ENCODE measurements at places on chromosomes 7 and 10.

DNA sequence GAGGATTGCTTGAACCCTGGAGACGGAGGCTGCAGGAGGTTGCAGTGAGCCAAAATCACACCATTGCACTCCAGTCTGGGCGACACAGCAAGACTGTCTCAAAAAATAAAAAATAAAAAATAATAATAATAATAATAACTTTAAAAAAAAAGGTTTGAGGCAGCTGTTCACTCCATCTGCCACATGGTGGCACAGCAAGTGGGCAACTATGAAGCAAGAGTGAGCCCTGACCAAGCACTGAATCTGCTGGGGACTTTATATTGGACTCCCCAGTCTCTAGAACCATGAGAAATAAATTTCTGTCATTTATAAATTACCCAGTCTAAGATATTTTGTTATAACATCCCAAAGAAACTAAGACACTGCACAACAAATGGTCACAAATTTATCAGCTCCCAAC is 14.6 kb upstream of the BRI3 start:
- DNase-seq = no peak

DNA sequence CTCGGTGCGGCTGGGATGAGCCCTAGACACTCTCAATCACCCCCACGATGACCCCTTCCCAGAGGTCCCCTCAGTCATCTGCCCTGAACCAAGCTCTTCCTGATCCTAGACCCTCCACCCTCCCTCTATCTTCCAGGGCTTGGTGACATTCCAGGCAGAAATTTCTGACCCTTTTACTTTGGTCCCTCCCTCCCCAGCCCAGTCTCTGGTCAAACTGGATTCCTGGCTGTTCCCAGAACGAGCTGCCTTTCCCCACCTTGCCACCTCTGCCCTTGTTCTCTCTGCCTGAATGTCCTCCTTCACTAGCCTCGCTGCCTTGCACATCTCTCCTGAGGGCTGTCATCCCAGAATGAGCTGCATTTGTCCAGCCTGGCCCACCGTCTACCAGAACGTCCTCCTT is 1.3 kb upstream of the CLDN4 start:
- DNase-seq = no peak

GRCh38 chr7:151454932-151455530 is 15.1 kb upstream of the CRYGN start:
- DNase-seq = no peak

GRCh38 chr10:88913127-88913526 is 33.1 kb downstream of the STAMBPL1 start:
- DNase-seq = no peak

DNA sequence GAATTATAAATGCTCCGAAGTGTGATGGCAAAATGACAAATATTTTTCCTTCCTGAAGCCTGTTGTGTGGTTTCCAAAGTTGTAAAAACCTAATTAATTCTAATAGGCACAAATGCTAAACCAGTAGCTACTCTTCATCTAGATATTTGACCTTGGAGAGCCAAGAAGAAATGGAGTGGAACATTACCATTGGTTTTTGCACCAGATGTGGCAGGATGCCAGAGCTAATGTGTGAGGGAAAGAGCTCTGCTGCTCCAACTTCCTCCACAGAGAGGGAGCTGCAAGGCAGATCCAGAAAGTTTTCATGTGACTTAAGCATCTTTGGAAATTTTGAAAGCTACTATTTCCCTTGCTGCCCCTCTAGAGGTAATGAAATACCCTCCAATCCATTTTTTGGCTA is 65.1 kb upstream of the HPS1 start:
- DNase-seq = no peak

GRCh38 chr7:123797673-123798531 is 47.1 kb upstream of the HYAL4 start:
- peak; percentile 6 for DNase-seq

DNA sequence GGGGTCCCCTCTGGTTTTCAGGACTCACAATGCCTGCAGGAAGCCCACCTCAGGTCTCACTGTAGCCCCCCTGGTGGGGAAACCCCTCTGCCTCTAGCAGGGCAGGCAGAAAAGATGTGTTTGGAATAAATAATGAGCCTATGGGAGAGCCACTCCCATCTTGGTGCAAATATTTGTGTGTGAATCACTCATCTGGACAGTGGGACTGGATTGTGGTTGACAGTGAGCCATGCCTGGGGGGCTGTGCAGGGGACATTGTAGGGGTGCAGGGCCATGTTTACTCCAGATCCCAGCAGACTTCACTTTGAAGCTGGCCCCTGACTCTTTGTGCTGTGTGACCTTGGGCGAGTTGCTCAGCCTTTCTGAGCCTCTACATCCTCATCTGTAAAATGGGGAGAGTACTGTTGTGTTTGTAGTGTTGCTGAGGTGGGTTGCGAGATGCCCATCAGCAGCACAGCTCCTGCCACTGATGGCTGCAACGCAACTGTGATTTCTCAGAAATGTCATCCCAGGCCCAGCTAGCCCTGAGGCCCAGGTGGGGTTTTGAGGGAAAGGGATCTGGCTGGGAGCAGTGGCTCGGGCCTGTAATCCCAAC is 20.7 kb downstream of the GTF2IRD1 start:
- DNase-seq = no peak

DNA sequence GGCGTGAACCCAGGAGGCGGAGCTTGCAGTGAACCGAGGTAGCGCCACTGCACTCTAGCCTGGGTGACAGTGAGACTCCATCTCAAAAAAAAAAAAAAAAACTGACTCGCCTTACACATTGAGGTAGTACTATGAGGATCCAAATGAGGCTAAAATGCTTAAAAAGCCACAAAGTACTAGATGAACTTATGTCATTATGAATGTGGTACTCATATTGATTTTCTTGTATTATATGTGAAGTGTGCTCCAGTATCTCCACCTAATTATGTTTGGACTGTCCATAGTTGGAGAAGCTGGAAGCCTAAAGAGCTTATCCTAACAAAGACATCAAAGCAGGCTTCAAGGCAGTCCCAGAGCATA is 9.1 kb downstream of the CCNY start:
- no peak for DNase-seq

DNA sequence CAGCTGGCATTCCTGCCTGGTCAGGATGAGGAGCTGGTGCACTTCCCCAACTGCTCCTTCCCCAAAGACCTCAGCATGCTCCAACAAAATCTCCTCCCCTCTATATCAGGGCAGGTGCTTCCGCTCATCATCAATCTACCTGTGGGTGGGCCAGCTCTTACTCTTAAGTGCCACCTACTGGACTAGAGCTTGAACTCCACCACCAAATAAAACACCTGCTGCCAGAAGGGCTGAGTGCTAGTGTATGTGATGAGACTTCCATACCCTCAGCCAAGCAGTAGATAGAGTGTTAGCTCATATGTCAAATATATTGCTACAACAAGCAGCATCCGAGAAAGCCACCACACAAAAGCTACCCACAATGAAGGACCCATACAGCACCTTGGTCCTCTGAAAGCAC is 264.3 kb downstream of the RNLS start:
- DNase-seq = no peak

- DNase-seq = no peak
These were observed 774.5 kb upstream of the LRRTM3 start for GRCh38 chr10:66151346-66151745.

GRCh38 chr7:50584793-50585408 is 19.7 kb upstream of the DDC start:
- no peak for DNase-seq

- no peak for DNase-seq
These were observed at the start of gene POU6F2 for GRCh38 chr7:38977685-38978084. Gene POU6F2 (plus strand): TSS chr7:38977909. CDS start chr7:38977954, 45 bp downstream.

DNA sequence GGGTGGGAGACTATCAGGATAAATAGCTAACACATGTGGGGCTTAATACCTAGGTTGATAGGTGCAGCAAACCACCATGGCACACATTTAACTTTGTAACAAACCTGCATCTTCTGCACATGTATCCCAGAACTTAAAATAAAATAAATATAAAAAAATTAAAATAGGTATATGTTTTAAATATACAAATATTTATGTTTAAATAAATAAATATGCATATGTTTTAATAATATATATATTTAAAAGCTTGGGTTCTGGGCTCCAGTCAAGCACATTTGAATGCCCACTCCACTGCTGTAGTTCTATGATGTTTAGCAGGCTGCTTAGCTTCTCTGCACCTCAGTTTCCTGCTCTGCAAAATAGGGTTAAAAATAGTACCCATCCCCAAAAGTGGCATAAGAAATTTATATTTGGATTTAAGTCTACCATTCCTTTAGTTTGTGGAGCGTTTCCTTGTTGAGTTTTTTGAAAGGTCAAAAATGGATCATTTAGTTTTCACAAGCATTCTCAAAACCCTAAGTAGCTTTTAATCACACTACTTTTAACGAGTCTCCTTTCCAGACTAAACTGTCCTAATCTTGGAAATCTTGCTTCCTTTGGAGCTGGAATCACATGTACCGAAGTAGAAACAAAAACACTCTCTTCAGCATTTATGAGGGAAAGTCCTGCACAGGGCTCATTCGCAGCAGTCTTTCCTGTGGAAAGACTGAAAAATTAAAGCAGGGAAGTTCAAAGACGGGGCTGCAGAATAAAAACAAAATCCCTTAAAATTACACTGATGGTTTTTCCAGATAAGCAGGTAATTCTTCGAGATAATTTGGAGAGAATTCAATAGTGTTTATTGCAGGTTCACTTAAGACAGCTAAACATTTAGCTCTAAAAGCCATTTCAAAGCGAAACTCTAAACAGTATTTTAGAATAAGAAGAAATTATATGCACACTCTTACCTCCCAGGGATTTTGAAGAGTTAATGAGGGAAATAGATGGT is 111.7 kb upstream of the LYZL1 start:
- no peak for DNase-seq

- DNase-seq = no peak
These were observed at the start of gene CPXM2 for GRCh38 chr10:123891144-123892071. Gene CPXM2 (minus strand): TSS chr10:123891807. CDS start chr10:123891659, 148 bp downstream.

DNA sequence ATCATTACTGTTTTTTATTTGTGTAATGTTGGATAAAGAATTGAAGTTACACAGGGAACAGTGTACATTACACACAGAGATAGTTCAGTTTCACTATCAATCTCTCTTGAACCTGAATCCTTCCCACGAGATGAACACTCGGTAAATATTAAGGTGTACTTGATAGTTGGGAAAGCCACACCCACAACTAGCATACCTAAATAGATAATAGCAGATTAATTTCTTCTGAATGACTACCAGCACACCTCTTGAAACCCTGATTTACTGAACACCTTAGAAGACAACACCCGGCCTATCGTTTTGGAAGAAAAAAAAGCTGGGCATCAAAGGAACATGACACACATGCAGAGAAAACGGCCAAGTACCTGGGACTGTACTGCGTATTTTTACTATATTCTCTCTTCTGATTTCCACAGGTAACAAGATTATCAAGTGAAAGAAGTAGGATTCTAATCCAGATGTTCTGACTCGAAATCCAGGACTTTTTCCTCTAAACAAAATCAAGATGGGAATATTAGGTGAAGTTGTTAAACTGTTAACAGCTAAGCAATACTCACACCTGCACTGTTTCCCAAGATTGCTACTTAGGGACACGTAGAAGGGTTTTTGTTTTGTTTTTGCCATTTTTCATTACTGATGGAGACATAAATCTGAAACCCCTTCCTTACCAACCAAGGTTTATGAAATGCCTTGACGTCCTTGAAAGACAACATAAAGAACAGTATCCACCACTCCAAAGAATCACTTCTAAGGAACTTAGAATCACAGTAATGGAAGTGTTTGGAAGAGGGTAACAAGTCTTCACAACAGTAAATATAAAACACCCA is 1.0 kb downstream of the CCDC186 start:
- DNase-seq = no peak

- DNase-seq = peak; percentile 45
These were observed 139.0 kb upstream of the MKLN1 start for GRCh38 chr7:131188367-131189339.

DNA sequence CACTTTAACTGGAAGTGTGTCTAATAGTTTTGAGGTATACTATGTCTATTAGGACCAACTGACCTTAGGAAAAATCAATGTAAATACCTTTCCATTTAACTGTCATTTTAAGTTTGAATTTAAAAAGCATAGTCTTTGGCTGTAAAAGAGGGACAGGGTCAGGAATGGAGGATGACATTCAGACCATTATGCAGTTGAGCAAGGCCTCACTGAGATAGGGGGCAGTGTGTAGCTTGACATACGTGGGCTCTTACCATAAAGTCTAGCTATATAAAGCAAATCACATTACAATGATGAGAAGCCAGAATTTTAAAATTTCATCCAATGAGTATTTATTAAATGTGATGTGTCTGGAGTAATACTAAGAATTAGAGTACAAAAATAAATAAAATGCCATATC is 17.9 kb downstream of the PALS2 start:
- no peak for DNase-seq

GRCh38 chr7:22549667-22550513 is 49.9 kb upstream of the STEAP1B start:
- no peak for DNase-seq

- no peak for DNase-seq
These were observed 138.6 kb downstream of the CHN2 start for GRCh38 chr7:29332875-29333855.

- DNase-seq = no peak
These were observed 164.2 kb downstream of the NXPH1 start for GRCh38 chr7:8597565-8597964.

- DNase-seq = no peak
These were observed 3.3 kb downstream of the PCDH15 start for GRCh38 chr10:54797636-54798321.

DNA sequence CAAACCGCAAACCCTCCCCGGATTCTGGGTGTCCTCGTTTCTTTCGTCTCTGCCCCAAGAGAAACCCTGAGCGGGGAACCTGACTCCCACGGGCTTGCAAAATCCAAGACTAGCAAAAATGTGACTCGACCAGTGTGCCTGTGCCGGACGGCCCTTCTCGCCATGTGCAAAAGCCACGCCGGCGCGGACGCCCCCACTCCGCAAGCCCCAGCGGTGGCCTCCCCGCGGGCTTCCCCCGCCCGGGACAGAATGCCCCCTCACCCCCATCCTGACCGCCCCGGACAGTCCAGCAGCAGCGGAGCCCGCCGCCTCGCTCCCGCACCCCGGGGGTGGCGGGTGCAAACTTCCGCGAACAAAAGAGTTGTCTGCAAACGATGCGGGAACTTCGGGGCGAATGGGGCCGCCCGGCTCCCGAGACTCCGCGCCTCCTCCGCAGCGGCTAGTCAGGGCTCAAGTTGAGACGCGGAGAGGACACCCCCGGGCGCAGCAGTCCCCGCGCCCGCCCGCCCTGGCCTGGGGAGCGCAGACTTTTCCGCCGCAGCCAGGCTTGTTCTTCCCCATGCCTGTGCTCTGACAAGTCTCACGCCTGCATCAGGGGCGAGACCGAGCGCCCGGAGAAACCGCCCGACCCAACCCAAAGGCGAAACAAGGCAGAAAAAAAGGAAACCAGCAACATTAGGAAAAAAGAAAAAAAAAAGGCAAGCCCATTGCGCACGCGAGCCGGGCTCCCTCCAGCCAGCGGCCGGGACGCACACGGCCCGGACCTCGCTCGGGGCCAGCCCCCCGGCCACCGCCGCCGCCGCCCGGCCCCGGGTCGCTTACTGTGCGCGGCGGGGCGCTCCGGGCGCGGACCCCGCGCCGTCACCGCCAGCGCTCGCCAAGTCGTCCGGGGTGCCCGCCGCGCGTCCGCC is 732 bp downstream of the FAM53B start:
- DNase-seq = peak; percentile 61
